ENCODE measurements at places on chromosomes 2 and 18. TPM values are rescaled to one million over a fixed set of nuclear protein-coding genes. Genes with fewer than 3 reads are reported as not detected.

GRCh38 chr2:160210599-160211138, 10.6 kb upstream of the ITGB6 start:
- DNase-seq, result no peak

APLF gene
- total RNA-seq, result 4.3 TPM

- DNase-seq, result no peak
Measured at GRCh38 chr18:58870130-58870529, 5.5 kb downstream of the ZNF532 start.

DNA sequence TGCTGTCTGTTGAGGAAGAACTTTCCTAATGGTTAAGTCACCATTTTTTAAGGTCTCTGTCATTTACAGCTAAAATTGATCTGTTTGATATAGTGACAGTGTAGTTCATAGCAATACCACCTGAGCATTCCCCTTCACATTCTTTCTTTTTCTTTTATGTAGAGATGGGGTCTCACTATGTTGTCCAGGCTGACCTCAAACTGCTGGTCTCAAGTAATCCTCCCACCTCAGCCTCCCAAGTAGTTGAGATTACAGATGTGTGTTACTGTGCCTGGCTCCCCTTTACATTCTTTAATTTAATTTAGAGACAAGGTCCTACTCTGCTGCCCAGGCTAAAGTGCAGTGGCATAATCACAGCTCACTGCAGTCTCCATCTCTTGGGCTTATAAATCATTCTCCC, 72.7 kb upstream of the ACVR1 start:
- no peak for DNase-seq

GRCh38 chr2:53220969-53221368, 546.6 kb upstream of the CHAC2 start:
- no peak for DNase-seq

DSG2 gene
- total RNA-seq, result 39.4 TPM

PDE11A gene
- 0.73 TPM for total RNA-seq

DNA sequence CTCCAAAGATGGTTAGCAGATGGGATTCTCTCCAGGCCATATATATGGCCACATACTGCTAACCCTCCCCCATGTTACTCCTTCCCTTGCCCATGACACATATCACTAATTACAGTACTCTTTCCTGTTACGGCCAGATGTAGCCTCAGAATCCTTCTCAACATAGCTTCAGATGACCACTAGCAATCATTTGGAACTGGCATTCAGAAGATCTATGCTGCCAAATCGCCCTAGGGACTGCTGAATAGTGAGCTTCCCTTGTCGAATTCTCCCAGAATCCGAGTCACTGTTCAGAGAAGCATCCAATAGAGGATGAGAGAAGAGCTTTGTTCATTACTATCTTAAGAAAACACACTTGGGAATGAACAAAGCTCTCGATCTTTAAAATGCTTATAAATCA, 121.2 kb upstream of the TANK start:
- no peak for DNase-seq

DNA sequence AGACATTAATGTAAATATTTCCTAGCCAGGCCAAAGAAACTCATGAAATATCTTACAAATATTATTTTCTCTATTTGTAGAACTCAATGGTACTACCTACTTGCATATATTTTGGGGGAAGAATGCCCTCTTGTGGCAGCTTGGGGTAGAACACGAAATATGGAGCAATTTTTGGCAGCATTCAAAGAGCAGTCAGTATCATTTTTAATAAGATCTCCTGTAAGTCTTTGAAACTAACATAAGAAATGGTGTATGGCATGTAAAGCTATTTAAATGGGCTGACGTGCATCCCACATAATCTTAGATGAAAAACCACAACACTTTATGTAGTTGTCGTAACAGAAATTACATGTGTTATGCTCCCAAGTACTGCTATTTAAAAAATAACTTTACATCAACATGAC, 62.3 kb upstream of the CCDC195 start:
- DNase-seq, result no peak

GRCh38 chr2:157820193-157820592, 55.9 kb downstream of the ACVR1 start:
- no peak for DNase-seq

DNA sequence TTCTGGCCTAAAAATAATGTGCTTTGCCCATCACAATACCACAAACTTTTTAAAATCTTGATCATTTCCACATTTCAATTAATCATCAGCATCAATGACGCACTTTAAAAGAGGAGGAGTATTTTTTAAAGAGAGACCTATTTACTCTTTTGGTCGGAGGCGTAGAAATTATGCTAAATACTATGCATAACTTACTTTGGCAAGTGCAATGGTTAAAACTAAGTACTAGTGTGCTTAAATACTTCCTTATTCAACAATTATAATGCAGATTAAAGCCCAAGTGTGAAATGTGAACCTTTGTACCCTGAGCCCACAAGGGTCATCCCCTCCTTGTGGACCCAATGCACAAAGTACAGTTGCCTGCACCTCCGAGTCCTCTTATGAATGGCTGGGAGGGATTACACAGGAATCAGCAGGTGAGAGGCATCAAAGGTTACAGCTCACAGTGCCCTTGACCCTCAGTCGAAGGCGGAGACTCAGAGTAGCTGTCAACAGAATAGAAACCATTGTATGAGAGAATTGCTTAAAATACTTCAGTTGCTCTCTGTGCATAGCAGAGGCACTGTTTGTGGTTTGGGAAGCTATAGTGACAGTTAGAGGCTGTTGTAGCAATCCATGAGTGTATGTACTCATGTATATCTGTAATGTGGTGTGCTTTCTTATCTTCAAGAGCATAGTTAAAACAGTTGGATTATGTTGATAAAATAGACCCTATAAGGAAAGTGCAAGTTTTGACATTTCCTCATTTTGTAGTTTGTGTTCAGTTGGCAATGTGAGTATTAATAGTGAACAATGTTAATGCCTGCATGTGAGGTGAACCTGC, 151.7 kb upstream of the ITGA4 start:
- DNase-seq, result peak; percentile 14

DNA sequence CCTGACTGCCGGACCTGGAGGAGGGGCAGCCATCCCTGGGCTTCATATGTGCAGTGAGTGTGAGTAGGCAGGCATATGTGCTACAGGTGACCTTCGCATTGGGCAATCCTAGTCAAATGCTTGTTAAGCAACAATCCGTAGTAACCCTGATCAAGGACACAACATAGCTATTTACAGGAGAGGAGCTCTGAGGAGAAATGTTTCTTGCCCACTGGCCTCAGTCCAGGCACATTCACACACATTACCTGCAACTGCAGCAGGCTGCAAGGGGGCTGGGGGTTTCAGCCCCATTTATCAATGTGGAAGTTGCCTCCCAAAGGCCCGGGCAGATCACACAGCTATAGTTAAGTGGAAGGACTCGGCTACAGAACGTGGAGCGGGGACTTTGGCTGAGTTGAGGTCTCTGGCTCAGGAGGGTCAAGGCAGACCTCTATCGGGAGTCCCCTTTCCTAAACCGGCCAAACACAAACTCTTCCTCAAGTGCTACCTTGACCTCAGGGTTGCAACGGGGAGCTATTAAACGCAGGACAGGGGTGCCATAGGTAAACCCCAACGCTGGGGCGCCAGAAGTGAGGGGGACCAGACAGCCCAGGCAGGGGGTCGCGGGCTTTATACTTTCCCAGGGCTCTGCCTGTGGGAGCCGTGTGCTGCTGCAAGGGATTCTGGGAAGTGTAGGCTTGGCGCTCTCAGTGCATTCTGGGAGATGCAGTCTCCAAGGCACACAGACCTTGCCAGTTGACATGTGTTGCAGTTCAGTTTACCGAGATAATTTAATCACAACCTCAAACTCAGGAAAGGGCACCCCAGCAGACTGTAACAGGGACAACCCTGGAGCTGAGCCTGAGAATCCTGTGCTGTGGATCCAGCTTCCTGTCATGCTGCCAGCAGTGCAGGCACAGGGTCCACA, 9.4 kb downstream of the KHK start:
- peak; percentile 71 for DNase-seq

GAL3ST2 gene
- not detected for total RNA-seq

- DNase-seq, result no peak
Measured at GRCh38 chr2:201661366-201661765, 18.1 kb upstream of the TMEM237 start.

DNA sequence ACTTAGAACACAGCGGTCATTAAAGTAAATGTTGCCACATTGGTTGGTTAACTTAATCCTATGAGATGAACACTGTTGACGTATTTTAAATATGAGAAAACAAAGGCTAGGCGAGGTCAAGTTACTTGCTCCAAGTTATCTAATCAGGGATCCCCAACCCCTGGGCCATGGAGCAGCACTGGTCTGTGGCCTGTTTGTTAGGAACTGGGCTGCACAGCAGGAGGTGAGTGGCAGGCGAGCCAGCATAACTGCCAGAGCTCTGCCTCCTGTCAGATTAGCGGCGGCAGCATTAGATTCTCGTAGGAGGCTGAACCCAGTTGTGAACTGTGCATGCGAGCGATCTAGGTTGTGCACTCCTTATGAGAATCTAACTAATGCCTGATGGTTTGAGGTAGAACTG, 878.9 kb downstream of the CPS1 start:
- no peak for DNase-seq

WNT10A gene
- total RNA-seq, result 1.1 TPM

HTR2B gene
- 0.94 TPM for total RNA-seq

BUB1 gene
- 7.1 TPM for total RNA-seq

- no peak for DNase-seq
Measured at GRCh38 chr2:119753930-119754321, 5.8 kb upstream of the PTPN4 start.

DNA sequence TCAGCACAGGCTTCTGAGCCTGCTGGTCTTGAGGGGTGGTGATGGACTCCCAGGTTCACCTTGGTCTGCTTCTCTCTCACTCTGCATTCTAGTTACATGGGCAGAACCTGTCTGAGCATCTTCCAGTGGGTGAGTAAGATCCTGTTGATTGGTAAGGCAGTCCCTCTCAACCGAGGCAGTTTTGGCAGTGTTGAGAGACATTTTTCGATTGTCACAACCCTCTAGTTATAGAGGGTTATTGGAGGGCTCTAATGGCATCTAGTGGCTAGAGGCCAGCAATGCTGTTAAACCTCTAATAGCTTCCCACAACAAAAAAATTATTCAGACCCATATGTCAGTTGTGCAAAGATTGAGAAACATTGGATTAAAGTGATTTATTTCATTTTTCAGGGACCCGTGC, 9.3 kb upstream of the MGAT5 start:
- DNase-seq, result no peak

DNA sequence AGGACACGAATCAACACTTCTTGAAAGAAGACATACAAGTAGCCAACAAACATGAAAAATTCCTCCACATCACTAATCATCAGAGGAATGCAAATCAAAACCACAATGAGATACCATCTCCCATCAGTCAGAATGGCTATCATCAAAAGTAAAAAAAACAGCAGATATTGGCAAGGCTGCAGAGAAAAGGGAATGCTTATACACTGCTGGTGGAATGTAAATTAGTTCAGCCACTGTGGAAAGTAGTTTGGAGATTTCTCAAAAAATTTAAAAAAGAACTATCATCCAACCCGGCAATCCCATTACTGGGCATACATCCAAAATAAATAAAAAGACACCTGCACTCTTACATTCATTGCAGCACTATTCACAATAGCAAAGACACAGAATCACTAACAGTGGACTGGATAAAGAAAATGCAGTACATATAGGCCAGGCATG, 78.7 kb downstream of the GRB14 start:
- no peak for DNase-seq

MMADHC gene
- total RNA-seq, result 80.1 TPM

OR6B2 gene
- not detected for total RNA-seq

DNA sequence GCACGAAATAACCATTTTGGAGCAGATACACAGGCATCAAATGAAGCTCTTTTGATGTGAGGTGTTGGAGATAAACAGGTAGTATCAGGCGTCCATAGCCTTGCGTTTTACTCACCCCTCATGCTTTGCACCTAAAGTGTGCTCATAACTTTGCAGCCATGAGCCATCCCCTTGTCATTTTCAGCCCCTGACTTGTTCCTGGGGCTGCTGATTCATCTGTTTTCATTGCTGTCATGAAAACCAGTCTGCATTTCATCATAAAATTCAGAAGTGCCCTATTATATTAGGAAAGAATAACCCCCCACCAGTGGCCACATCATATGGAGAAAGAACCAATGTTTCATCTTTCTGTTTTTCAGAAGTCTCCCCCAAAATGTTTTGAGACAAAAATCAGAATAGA, 329.7 kb upstream of the NRP2 start:
- DNase-seq, result no peak

DPP10 gene
- total RNA-seq, result 0.68 TPM

GRCh38 chr2:143477714-143478443, 348.7 kb downstream of the ARHGAP15 start:
- no peak for DNase-seq

- DNase-seq, result no peak
Measured at GRCh38 chr18:9638886-9639285, 24.5 kb upstream of the PPP4R1 start.

- no peak for DNase-seq
Measured at GRCh38 chr2:128637481-128638155, 318.9 kb upstream of the HS6ST1 start.

ZNF385B gene
- total RNA-seq, result 51.3 TPM

DNA sequence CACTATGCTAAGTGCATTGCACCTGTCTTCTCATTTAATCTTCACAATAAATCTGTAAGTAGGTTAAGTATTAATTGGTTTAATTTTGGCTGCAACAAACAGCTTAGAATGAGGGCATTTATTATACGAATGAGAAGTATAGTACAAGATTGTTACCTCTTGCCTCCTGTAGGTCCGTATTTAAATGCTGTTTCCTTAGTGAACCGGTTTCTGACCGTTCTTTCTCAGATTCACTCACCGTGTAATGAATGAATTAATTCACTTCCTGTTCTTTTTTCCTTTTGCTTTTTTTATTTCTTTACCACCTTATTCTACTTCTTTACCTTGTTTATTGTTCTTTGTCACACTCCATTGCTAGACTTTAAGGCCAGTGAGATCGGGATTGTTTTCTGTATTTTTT, 153.8 kb upstream of the RASGRP3 start:
- no peak for DNase-seq

DNA sequence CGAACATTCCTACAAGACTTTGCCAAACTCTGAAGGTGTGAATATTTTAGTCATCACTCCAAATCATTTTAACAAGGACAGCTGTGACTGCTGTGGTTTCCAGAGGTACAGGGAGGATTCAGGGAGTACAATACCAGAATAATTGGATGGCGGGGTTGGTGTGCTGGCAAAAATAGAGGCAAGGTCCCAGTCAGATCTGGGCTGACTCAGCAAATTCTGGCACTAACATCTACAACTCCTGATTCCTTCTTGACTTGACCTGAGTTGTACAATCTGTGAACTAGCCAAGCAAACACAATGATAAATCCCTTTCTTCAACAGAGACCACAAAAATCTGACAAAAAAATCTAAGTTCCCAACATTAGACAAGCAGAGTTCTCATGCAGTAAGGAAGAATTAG, 40.4 kb downstream of the RMP24 start:
- DNase-seq, result no peak

- no peak for DNase-seq
Measured at GRCh38 chr2:241975593-241976284, 106.2 kb downstream of the RTP5 start.

IRS1 gene
- total RNA-seq, result 13.3 TPM

DNA sequence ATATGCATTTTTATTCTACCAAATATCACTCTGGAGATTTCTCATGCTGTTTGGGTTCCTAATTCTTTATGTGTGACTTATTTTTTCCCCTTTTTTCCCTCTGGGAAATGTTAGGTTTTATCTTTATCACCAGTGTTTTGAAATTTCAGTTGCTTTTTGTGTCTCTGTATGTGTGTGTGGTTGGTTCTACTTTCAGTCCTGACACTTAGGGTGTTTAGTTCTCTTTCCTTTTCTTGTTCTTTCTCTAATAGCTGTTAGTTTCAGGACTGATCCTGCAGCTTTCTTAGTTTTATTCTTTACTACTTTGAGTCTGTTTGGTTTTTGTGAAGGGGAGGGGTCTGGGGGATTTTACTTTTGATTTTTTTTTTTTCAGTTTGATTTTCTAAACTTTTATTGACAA, 23.1 kb downstream of the PPM1B start:
- no peak for DNase-seq
